ENCODE measurements at places on chromosomes 2 and 18. TPM values are rescaled to one million over a fixed set of nuclear protein-coding genes. Genes with fewer than 3 reads are reported as not detected.
A peak's percentile ranks its signal among the peaks of the same experiment; 100 is the strongest.

Gene ASB3
- 29.7 TPM for total RNA-seq

DNA sequence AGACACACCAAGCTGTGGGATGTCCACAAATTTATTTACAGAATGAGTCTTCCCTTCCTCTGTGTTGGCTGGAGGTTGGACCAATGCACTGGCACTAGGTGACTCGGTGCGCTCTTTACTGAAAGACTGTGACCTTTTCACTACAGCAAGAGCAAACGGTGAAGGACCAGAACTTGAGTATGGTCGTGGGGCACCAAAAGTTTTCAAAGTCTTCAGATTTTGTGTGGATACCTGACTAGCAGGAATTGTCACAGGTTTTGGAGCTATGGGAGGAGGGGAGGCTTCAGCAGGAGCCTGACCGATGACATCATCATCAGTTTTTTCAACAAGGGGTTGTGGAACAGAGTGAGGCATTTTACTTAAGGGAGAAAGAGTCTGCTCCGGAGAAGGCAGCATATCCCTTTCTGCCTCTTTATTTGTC is 73.0 kb upstream of the GRB14 start:
- DNase-seq, result no peak

Gene CPO
- total RNA-seq, result not detected

GRCh38 chr18:32803568-32803967 is 30.7 kb upstream of the KLHL14 start:
- DNase-seq, result no peak

- no peak for DNase-seq
Measured at GRCh38 chr2:177474301-177474700, 81.7 kb downstream of the AGPS start.

Gene ALK
- not detected for total RNA-seq

DNA sequence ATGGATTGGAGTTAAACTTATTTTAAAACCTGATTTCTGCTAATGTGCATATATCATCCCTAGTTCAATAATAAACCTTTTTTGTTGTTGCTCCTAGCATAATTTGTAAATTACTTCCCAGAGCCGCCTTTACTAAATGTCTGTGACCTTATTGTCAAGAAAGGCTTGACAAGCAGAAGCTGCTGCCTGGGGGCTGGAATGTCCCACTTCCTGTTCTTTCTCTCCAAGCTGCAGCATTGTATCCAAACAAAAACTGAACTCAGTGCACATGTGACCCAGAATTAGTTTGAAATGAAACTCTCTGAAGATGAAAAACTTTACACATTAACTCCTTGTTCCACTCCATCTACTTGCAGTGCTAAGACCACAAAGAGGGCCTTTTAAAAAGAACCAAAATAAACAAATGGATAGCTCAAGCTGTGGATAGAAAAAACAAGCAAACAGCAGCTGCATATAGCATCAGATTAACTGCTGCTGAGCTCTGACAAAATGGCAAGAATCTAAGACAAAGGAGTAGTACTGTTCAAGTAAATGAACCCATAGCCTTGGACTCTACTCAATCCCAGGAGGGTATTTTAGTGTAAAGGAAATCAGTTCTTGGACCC is 99.8 kb upstream of the NEUROD1 start:
- no peak for DNase-seq

- DNase-seq, result no peak
Measured at GRCh38 chr2:42516418-42516901, 22.7 kb upstream of the KCNG3 start.

- DNase-seq, result no peak
Measured at GRCh38 chr2:86062043-86062442, 43.6 kb downstream of the POLR1A start.

DNA sequence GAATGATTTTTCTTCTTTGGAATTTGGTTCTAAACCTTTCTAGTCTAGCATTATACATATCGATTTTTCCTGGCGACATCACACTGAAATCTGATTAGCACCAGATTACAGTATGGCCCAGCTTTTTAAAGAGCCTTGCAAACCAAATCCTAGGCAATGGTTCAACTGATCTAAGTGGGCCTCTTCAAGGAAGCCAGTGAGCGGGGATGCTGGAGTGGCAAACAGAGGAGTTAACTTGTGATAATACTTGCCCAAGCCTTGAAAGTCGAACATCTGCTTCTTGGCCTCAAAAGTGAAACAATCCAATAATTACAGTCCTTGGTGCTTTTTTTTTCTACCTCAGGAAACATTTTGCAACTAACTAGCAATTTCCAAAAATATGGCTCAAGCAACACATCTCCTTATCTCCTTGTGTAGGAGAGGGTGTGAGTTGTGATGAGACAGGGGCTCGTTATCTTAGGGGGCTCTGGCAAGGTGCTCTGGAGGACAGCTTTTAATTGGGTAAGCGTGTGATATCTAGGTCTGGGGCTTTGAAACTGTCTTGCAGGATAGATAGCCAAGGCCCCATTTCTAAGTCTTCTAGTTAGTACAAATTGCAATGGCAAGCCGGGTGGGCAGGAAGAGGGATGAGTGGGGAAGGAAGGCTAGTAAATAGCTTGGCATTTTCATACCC is 240.2 kb upstream of the CCDC68 start:
- no peak for DNase-seq

GRCh38 chr2:219252570-219252899 is 508 bp upstream of the TUBA4B start:
- no peak for DNase-seq

Gene SERPINB12
- total RNA-seq, result not detected

Gene EPB41L3
- total RNA-seq, result 5.4 TPM

- no peak for DNase-seq
Measured at GRCh38 chr2:14635391-14635871, 2.9 kb downstream of the LRATD1 start.

DNA sequence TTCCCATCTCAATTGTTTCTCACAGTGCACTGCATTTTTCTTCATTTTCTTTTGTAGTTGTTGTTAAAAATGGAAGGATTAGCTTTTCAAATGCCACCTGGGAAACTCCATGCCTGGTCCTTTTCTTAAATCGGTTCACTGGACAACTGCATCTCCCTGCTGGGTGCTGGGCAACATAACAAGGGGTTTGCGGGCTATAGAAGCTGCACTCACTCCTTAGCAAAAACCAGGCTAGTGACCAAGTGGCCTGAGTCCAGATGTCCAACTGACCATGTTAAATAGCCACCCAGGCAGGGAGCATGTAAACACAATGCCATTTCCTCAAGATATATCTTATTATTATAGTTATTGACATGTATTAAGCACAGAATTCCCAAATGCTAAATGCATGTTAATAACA is 264.9 kb downstream of the ICOS start:
- DNase-seq, result no peak

- no peak for DNase-seq
Measured at GRCh38 chr2:2846332-2847208, 515.5 kb upstream of the MYT1L start.

Gene CD302
- total RNA-seq, result 0.20 TPM

GRCh38 chr18:13450289-13451212 is 232.0 kb downstream of the LDLRAD4 start:
- DNase-seq, result no peak

Gene GPAT2
- 4.7 TPM for total RNA-seq

GRCh38 chr2:148983896-148984295 is 54.6 kb upstream of the LYPD6B start:
- no peak for DNase-seq

GRCh38 chr2:10185755-10186154 is 63.2 kb downstream of the RRM2 start:
- DNase-seq, result no peak

- no peak for DNase-seq
Measured at GRCh38 chr2:206127656-206128055, 31.6 kb downstream of the NDUFS1 start.

GRCh38 chr2:234981197-234982095 is 29.6 kb downstream of the SH3BP4 start:
- no peak for DNase-seq

Gene CGREF1
- 15.8 TPM for total RNA-seq

GRCh38 chr2:39736640-39737039 is 42.4 kb downstream of the THUMPD2 start:
- no peak for DNase-seq

GRCh38 chr2:40242315-40242714 is 209.6 kb downstream of the SLC8A1 start:
- DNase-seq, result no peak

- DNase-seq, result peak; percentile 58
Measured at GRCh38 chr2:84888401-84889276, 7.8 kb upstream of the TRABD2A start.

- no peak for DNase-seq
Measured at GRCh38 chr2:233689031-233689430, 3.7 kb upstream of the UGT1A6 start.

Gene C2orf78
- total RNA-seq, result not detected
